ENCODE measurements at places on chromosomes 11 and 22.

DNA sequence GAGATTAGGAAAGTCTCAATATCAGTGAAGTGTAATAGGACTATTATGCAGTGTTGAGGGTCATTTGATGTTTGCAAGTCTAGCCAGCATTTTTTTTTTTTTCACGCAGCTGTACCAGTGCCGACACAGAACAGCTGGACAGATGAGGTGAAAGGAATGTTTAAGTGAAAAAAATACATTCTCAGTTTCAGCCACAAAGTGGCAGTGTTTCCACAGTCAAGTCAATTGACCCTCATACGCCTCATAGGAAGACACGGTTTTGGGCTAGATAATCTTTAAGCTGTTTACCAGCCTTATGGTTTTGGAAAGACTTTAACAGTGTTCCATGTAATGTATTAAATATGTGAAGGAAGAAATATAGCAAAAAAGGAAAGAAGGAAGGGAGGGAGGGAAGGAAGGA is 349.9 kb upstream of the ANO3 start:
- H3K27ac ChIP-seq: no peak overlapping the region
- no peaks in the 10 kb centered on the region for H3K4me1 ChIP-seq
- H3K27me3 ChIP-seq: no peaks in the 10 kb centered on the region
- H3K4me3 ChIP-seq: no peak overlapping the region
- H3K36me3 ChIP-seq: no peaks in the 10 kb centered on the region

DNA sequence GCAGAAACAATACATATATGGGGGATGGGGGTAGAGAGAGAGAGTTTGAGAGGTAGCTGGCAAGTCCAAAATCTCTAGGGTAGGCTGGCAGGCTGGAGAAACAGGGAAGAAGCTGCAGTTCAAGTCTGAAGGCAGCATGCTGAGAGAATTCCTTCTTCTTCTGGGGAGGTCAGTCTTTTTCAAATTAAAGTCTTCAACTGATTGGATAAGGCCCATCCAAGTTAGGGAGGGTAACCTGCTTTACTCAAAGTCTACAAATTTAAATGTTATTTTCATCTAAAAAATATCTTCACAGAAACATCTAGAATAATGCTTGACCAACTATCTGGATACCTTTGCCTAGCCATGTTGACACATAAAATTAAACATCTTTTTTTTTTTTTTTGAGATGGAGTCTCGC is 2.9 kb upstream of the TREH start:
- H3K36me3 ChIP-seq: no peaks in the 10 kb centered on the region
- DNase-seq: no peak
- H3K27me3 ChIP-seq: peaks cover 20% of the 10 kb centered on the region
- H3K4me1 ChIP-seq: no peaks in the 10 kb centered on the region
- no peak overlapping the region for H3K4me3 ChIP-seq

GRCh38 chr11:132948252-132948651 is 584.0 kb downstream of the OPCML start:
- no peak overlapping the region for H3K4me3 ChIP-seq
- no peak for DNase-seq
- H3K27ac ChIP-seq: no peak overlapping the region
- no peaks in the 10 kb centered on the region for H3K27me3 ChIP-seq
- no peaks in the 10 kb centered on the region for H3K4me1 ChIP-seq

DNA sequence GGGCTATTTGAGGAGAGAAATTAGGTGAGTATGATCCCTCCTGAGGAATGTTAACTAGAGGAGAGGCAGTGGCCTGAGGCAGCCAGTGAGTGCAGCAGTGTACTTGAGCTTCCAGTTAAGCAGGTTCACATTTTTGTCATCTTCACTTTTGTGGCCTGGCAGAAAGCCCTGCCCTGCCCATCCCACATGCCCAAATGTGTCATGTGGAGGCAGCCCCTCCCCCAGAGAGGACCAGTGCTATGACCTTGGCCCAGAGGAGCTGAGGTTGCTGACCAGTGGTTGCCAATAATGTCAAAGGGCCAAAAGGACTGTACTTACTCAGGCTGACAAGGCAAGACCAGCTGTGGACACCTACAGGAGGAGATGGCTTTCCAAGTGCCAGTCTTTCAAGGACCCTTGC is 17.6 kb upstream of the GRK2 start:
- H3K4me3 ChIP-seq: no peak overlapping the region
- DNase-seq: no peak
- no peak overlapping the region for H3K27ac ChIP-seq
- H3K4me1 ChIP-seq: no peaks in the 10 kb centered on the region

DNA sequence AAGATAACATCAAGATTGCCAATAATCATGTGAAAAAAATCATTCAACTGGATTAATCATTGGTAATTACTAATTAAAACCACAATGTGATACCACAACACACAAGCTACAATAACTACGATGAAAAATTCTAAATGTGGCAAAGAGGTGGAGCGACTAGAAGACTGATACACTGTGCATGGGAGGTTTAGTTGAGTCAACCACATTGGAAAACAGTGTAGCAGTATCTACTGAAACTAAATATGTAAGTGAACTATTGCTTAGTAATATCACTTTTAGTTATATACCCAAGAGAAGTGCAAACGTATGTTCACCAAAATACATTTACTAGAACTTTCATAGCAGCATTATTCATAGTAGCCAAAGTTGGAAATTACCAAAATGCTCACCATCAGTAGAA is 359.9 kb downstream of the ETS1 start:
- H3K4me1 ChIP-seq: no peaks in the 10 kb centered on the region
- H3K36me3 ChIP-seq: no peaks in the 10 kb centered on the region
- H3K27me3 ChIP-seq: no peaks in the 10 kb centered on the region

DNA sequence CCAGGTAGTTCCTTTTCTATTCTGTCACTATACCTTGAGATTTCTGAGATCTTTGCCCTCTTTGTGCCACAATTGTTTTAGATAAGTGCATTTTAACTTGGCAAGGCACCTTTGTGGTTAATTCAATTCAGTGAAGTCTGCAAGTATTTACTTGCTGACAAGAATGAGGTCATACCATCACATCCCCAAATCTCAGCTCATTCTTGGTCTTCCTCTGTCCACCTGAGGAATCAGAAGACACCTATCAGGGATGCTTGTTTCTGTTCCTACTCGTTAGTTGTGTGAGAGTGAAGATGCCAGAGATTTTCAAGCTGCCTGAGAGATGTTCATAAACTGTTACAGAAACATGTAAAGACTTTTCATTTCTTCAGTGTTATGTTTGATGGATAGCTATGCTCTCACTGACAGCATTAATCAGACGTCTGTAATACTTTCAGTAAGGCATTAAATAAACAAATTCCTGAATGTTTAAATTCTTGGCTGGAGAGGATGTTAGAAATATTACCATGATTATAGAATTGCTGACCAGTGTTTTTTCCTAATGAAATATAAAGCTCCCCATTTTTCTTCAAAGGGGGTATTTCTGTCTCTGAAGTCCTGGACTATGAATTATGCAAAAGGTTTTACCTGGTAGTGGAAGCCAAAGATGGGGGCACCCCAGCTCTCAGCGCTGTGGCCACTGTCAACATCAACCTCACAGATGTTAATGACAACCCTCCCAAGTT is 135.0 kb upstream of the MTNR1B start:
- H3K4me3 ChIP-seq: no peak overlapping the region
- H3K27ac ChIP-seq: no peak overlapping the region
- H3K27me3 ChIP-seq: no peaks in the 10 kb centered on the region
- no peaks in the 10 kb centered on the region for H3K36me3 ChIP-seq
